ENCODE measurements at places on chromosomes 13 and 19.

- DNase-seq: no peak
Measured at GRCh38 chr13:41660411-41660810, 203.1 kb downstream of the RGCC start.

GRCh38 chr19:55379174-55379573, 2.5 kb downstream of the TMEM190 start:
- DNase-seq: no peak

- no peak for DNase-seq
Measured at GRCh38 chr13:64930636-64931035, 2299.5 kb downstream of the PCDH9 start.

GRCh38 chr13:33785384-33785783, 32.6 kb upstream of the RFC3 start:
- DNase-seq: no peak
